ENCODE measurements at places on chromosomes 13 and 19.

DNA sequence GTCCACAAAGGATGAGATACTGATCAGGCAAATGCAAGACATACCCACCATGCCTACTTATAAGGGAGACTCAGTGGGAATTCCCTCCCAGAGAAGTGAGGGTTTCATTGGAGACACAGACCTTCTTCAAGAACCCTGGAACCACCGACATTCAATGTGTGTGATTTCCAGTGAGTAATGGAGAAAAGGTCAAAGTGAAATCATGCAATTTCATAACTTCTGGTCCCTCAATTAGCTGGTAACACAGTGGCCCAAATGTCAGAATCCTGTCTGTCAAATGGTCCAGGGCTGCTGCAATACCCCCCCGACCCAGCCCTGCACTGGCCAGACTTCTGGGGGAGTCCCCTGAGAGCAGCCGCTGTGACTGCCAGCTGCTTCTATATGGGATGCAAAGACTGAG is 4.7 kb upstream of the METTL21C start:
- DNase-seq, result no peak

DNA sequence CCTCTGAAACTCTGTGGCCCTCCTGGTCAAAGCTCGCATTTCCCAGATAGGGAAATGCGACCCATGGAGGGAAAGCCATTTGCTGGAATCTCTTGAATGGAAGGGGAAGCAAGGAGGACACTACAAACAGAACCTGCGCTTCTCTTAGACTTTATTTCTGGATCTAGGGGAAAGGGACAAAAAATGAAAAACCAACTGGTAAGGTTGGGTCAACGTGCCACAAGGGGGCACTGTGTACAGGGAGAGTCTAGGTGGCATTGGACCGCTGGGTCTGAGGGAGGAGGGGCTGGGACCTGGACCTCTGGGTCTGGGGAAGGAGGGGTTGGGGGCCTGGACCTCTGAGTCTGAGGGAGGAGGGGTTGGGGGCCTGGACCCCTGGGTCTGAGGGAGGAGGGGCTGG is 5.0 kb downstream of the KLK4 start:
- DNase-seq, result no peak

GRCh38 chr13:102873653-102874052 is 27.8 kb downstream of the ERCC5 start:
- DNase-seq, result no peak

DNA sequence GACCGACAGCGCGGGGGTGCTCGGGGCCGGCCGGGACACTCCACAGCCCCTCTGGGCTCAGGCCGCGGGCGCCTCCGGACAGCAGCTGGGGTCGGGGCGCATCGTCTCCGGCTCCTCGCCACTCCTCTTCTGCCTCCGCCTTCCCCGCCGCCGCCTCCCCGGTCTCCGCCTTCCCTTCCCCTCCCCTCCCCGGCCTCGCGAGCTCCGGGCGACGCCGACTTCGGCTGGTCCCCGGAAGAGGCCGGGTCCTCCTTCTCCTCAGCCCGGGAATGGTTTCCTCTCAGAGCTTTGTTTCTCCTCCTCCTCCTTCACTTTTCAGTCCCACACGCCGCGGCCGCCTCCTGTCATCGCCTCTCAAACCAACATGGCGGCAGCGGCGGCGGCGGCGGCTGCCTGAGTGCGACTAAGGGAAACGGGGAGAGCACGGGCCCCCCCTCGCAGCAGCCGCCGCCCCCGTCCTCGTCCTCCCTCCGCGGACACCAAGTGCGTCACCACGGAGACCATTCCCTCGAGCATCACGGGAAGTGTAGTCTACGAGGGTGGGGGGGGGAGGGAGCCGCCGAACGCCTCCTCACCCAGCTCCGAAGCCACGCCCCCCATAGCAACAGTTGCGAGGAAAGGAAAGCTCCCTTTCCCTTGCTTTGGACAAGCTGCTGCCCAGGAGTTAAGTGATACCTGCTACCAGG is at the start of gene UBL3:
Gene UBL3 (minus strand): TSS at position 405 of the 686 bp plus-strand sequence. CDS start 1,079 bp downstream, outside the sequence.
- peak; percentile 99 for DNase-seq

- peak; percentile 34 for DNase-seq
Measured at GRCh38 chr19:41299046-41299754, 10.8 kb upstream of the CCDC97 start.

GRCh38 chr13:39397896-39398265 is 205.1 kb downstream of the LHFPL6 start:
- DNase-seq, result peak; percentile 45

DNA sequence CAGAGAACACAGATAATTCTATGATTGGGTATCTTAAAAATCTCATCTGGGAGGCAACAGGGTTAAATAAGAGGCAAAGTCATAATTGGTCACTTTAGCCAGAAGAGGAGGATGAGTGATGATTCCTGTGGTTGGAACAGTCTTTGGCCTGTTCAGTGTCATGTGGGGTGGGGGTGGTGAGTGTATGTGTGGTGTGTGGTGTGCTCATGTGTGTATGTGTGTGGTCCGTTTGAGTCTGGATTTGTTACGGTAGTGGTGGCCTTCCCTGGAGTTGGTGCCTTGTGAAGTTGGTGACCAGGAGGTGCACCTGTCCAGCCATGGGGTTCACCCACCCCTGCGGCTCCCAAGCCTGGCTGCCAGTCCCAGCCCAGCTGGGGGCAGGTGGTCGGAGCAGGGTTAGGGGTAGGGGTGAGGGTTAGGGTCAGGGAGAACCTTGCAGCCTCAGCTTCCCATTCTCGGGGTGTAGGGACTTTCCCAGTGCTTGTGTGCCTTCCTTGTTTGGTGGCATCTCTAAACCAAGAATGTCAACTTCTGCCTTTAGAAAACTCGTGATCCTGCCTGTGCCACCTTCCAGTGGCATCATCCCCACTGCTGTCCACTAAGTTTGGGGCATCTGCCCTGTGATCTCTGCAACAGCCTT is 97.5 kb downstream of the RAB20 start:
- no peak for DNase-seq

DNA sequence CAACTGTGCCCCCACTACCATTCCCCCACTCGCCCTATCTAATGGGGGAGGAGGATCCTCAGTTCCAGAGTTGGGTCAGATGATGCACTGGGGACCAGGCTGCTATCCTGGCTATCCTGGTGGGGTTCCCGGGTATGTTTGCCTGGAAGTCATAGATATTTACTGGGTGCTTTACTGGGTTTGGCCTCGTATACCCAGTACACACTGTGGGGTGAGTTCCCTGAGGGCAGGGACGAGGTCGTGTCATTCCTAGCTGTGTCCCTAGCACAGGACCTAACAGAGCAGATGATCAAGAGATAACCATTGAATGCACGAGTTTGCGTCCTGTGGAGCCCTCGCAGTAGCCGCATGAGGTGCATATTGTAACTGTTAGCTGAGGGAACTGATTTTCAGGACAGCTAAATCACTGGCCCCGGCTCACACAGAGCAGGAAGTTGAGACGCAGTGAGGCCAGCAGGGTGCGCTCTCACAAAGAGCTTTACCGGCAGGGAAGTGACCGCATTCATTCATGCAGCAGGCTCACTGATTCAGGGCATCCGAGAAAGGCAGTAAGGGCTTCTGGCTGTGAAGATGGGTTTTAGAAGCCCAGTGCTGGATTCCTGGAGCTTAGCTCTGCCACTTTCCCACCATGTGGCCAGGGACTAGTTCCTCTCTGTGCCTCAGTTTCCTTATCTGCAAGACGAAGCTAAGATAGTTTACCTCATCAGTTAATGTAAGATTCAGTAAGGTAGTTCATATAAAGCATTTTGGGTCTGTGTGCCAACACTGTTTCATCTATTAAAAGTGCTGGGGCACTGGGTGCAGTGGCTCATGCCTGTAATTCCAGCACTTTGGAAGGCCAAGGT is 6.0 kb downstream of the RUVBL2 start:
- no peak for DNase-seq

DNA sequence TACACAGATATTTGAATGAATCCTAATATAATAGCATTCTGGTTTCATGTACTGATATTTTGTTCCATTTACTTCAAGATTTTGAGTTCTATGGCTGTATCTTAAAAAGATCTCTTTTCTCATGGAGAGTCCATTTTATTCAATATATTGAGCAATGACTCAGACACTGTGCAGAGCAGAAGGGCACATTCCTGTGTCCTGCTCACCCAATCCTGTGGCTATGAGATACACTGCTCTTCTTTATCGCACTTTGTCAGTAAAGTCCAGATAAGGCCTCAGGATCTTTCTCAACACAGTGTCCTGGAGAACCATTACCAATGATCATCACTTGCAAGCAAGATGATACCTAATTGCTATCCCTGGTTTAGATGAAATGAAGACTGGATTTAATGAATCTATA is 155.0 kb downstream of the CYSLTR2 start:
- no peak for DNase-seq

GRCh38 chr19:13089139-13089856 is 13.4 kb downstream of the LYL1 start:
- DNase-seq, result no peak

DNA sequence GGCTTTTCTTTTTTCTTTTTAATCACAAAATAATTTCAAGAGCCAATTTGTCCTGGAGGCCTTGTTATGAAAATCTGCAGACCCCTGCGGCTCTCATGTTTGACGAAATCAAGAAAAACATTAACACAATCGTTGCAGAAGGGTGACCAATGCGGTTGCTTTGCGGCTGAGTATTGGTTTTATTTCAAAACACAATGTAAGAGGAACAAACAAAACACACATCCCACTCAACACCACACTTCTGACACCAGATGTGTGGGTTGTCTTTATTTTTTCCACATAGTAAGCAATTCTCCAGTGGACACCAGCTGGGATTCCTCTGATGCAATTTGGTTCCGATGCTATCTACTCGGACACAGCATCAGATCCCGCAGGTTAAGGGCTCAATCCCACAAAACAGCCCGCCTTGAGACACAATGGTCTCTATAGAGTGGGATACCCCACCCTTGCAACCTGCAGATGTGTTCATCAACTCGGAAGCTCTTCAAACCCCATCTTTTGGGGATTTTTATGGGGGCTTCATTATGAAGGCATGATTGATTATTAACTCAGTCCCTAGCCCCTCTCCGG is 21.9 kb upstream of the CCDC124 start:
- DNase-seq, result no peak

DNA sequence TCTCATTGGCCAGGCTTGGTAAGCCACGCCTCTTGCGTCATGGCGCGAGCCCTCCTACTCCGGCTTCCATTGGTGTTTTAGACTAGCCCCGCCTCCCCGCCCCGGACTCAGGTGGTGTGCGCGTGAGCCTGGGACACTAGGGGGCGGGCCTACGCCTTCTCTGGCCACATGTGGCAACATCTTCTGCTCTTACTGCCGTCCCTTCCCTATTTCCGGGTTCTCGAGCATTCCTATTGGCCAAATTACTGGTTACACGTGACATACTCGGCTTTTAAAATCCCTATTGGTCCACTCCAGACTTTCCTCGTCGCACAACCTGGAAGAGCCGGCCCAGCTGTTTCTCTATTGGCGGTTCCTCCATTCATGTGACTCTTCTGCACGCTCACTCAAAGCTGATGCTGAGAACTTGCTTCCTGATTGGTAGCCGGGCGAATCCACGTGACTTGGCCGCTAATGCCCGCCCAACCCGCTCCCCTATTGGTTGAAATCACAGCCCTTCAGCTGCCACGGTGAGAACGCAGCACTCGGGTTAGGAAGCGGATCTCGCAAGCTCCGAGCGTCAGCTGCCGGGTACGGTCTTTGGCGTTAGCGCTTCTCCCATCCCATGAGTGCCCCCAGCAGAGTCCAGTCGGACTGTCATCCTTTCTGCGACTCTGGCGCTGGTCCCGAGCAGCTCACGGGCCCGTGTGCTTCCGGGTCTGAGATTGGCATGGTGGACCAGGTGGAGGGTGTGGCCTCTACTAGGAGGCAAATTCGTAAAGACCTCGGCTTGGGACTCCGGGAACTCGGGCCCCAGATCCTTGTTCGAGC is at the start of gene BLOC1S3:
Gene BLOC1S3 (plus strand): TSS at position 523 of the 810 bp plus-strand sequence. CDS start 513 bp downstream, outside the sequence.
- DNase-seq, result peak; percentile 100

DNA sequence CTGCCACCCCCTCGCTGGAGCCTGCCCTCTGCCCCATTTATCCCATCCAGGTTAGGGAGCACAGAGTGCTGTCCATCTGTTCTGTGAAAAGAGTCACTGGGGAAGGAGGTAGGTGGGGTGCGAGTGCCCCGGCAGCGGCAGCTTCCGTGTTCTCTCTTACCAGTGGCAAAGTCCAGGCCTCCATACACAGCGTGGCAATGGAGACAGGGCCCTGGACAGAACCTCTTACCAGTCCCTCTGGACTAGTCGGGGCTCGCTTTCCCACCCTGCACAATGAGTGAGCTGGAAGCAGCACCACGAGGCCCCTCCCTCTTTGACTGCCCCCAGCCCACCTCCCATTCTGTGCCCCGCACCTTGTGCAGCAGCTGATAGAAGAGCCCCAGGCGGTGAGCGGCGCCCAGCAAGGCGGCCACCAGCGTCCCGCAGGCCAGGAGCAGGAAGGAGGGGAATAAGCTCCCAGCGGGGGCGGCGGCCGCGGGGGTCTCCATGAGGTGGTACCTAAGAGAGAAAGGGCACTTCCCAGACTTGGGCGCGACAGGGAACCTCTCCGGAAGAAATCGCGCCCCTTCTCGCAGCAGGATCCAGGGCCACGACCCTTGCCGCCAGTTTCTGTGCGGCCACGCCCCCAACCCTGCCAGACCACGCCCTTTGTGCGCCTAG is 17.5 kb downstream of the SYDE1 start:
- peak; percentile 38 for DNase-seq

DNA sequence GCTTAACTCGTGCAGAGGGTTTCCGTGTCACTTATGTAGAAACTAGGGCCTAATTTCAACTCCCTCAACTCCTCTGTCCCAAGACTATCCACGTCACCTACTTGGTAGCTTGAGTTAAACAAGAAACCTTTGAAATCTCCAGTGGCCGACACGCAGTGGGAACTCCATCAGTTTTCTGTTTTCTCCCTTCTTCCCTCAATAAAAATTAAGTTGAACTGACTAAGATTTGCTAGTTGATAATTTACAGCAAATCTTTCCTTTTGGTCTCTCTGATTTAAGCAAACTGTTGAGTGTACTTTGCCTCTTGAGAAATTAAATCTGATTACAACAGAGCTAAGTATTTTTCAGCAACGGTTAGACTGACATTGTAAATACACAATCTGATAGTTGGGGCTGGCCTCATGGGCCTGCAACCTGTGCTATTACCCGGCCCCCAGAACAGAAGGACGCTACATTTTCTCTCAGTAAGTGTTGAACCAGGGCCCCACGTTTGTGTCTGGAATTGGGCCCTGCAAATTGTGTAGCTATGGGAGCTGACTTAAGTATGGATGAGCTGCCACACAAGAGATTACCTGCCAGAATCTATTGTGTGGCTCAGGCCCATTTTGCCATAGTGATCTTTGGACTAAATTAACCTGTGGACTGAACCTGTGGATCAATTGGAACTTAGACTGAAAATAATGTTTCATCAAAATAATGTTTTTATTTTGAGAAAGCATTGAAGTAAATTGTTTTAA is 708 bp upstream of the ESD start:
- DNase-seq, result no peak

DNA sequence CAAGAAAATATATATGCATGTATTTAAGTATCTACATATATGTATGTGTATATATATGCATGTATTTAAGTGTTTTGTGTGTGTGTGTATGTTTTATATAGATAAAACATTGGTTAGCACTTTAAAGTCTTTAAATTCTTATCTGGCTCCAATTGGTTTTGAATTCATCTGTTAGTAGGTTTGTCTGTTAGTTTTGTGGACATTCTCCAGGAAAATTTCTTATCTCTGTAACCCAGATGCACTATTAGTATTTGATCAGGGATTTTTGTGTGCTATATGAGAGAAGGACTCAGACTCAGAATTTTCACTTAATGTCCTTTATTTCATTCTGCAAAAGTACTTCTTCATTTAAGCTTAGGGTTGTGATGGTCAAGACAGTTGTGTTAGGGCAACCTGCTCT is 103.1 kb downstream of the ITGBL1 start:
- DNase-seq, result no peak

- peak; percentile 88 for DNase-seq
Measured at GRCh38 chr19:46786236-46787039, 2.0 kb downstream of the SLC1A5 start.

Measured in right hindlimb (tissue), 1 donor.